ENCODE measurements at places on chromosomes 5 and 9.

DNA sequence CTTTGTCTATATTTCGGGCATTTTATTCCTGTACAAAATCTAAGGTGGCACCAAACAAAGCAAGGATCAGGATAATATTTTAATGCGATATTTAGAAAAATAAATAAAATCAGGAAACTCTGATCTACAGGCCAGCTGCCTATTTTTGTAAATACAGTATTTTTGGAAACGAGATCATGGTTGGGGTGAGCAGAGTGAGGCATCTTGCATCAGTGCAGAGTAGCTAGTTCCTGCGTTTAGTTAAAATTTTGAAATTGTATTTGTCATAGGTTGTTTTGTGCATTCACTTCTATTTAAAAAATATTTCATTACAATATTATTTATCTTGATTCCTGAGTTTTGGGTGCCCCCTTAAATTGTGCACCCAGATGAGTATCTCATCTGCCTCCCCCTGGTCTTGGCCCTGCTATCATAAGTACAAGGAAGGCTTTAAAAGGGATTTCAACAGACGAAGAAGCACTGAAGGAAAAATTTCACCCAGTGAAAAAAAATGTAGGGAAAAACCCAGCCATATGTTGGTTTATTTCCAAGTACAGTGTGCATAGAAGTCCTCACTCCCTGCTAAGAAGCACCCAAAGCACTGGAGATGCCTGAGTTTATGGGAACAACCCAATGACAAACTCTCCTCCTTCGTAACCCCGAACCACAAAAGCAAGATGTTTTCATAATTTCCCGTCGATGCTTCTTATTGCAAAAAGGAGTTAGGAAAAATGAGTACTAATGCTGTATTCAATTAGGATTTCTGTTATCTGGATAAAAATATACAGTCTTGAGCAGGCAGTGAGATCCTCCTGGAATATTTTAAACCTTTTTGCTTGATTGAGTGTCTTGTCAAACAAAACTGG, 304.7 kb upstream of the CLINT1 start:
- DNase-seq: no peak

- no peak for DNase-seq
Observed at GRCh38 chr9:97504381-97505216, 3.1 kb downstream of the TMOD1 start.

- DNase-seq: no peak
Observed at GRCh38 chr5:73781107-73781768, 155.2 kb downstream of the ARHGEF28 start.

GRCh38 chr9:38003230-38003629, 65.8 kb downstream of the SHB start:
- peak; percentile 5 for DNase-seq

DNA sequence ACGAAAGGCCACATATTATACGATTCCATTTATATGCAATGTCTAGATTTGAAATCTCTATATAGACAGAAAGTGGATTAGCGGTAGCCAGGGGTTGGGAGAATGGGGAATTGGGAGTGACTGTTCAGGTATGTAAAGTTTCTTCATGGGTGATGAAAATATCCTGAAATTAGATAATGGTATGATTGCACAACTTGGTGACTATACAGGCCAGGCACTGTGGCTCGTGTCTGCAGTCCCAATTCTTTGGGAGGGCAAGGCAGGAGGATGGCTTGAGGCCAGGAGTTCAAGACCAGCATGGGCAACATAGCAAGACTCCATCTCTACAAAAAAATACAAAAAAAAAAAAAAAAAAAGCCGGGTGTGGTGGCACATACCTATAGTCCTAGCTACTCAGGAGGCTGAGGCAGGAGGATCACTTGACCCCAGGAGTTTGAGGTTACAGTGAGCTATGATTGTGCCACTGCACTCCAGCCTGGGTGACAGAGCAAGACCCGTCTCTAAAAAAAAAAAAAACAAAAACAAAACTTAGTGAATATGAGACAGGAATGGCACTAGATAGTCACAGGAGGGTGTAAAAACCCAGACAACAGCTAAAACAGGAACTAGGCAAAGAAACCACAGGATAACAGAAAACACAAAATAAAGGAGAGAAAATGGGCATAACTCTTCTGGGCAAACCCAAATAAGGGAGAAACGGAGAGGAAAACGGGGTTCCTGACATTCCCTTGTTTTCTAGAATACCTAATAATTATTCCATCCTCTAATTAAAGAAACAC, 72.1 kb upstream of the ZNF618 start:
- no peak for DNase-seq

All from CD4-positive, alpha-beta T cell treated with Interleukin-15 for 4 hours (primary cell).